ENCODE measurements at places on chromosomes 7 and 10. TPM values are rescaled to one million over a fixed set of nuclear protein-coding genes. Genes with fewer than 3 reads are reported as not detected.

GRCh38 chr10:95430231-95430951 lies 130.8 kb downstream of the SORBS1 start:
- DNase-seq: peak; percentile 43

DNA sequence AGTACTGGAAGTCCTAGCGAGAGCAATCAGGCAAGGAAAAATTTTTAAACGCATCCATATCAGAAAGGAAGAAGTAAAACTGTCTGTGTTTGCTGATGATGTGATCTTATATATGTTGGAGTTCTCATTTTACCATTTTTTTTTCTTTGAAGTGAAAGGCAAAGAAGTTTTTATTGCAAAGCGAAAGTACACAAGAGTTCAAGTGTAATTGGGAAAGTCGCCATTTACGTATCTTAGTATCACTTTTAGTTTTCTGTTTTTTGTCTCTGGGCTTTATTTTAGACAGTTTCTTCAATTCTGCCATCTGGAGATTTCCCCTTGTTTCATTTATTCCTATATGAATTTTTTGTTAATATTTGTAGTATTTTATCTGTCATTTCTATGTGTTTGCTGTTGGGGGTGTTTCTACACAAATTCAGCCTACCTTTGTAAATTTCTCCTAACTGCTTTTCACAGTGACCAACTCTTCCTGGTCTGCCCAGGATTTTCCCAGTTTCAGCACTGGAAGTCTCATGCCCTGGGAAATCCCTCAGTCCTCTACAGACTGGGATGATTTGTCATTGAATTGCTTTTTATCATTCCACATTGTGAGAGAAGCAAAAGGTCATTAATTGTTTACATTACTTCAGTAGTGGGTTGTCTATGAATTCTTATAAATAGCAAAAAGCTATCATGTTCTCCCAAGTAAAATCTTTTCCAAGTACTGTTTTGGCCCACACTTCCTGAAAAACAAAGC lies 23.2 kb downstream of the BET1 start:
- DNase-seq: no peak

DNA sequence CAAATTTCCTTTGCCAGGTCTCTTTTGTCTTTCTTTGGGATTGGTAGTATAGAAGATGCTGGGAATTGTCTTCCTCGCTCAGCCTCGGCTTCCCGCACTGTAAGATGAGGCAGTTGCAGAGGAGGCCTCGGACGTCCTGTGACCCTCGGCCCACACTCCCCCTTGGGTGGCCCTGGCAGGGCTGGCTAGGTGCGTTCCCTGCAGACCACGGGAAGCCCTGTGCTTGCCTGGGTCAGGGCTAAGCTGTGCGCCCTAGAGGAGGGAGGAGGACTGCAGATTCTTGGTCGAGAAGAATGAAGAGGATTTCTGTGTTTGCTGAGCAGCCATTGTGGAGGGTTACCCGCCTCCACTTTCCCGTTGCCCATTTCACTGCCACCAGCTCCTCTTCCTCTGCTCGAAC lies 42.8 kb downstream of the WIPI2 start:
- DNase-seq: no peak

- no peak for DNase-seq
Observed at GRCh38 chr7:16667355-16667754, 21.4 kb downstream of the BZW2 start.

DNA sequence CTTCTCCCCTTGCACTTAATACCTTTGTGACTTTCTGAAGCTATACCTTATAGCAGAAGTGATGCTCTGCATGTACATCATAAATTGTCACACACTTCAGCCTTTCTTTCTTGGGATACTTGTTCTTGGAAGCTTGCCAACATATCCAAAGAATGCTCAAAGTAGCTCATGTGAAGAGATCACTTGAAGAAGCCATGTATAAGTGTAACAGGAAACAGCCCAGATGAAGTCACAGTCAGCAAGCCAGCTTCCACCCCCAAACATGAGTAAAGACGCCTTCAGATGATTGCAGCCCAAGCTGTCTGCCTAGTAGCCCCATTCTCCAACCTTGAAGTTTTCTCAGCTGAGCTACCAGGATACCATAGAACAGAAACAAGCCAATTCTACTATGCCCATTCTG lies 50.9 kb downstream of the DGKB start:
- no peak for DNase-seq

The PGAM2 gene
- total RNA-seq: 0.58 TPM

All from left colon (tissue), 2 donors.